ENCODE measurements at places on chromosomes 4 and X.

GRCh38 chr4:4524364-4524763 is 17.5 kb downstream of the STX18 start:
- DNase-seq: no peak

GRCh38 chr4:113784497-113785250 is 23.1 kb upstream of the CAMK2D start:
- DNase-seq: no peak

GRCh38 chr4:164613792-164614191 is 140.1 kb upstream of the SMIM31 start:
- no peak for DNase-seq

DNA sequence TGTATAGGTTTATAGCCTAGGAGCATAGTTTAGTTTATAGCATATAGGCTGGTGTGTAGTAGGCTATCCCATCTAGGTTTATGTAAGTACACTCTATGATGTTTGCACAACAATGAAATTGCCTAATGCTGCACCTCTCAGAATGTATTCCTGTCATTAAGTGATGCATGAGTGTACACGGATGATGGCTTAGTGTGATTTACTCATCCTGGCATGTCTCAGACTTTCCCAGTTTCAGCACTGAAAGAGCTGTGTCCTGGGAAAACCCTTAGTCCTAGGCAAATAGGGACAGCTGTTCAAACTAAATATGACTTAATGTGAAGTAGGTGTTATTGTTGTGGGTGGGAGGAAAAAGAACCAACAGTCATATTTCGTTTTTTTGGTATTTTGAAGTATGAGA is 264.9 kb upstream of the MAGEB18 start:
- DNase-seq: no peak

DNA sequence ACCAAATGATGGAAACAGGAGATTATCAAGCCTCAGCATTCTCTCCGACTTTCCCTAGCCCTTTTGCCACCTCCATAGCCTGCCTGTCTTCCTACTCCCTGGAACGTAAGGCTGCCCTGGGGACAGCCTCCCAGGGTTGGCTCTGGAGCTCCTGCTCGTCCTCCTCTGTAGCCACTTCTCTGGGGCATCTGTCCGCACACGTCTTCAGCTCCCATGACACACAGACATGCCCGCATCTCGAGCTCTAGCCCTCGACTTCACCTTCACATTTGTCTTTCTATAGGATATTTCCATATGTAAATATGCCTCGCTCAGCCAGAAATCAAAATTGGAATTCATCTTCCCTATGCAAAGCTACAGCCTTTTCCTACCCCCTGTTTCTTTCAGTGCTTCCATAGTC is 67.7 kb downstream of the TSC22D3 start:
- no peak for DNase-seq

DNA sequence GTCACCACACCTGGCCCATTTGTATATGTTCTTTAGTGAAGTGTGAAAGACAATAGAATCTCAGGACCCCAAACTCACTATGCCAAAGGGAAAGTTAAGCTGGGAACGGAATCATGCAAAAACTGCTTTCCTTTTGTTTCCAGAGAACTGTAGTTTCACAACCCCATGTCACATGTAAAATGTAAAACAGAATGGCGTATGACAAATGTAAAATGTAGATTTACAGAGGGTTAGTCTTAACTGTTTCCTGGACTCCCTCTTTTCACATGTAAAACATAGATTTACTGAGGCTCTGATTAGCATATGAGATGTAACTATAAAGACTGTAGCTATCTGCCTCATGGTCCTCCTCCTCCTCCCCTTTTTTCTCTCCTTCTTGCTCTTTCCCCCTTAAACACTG is 66.3 kb downstream of the ABLIM2 start:
- DNase-seq: no peak

DNA sequence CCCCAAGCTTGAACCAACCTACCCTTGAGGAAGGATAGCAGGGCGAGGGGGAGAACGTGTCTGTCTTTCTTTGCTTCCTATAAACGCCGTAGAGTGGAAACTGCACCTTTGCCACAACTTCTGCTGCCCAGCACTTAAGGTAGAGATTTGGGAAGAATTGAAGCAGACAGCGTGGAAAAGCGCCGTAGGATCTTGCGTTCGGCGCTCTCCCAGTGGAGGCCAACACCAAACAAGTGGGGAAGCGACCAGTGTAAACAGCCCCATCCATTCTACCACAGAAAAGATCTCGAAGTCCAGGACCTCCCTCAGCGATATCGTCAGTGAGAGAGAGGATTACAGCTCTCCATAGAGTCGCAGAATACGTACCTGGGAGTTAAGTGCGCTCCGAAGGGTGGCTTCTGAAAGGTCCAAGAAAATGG is 3.9 kb upstream of the NKX6-1 start:
- no peak for DNase-seq

- no peak for DNase-seq
Measured at GRCh38 chr4:152877868-152878267, 58.3 kb upstream of the FHDC1 start.
